ENCODE measurements at places on chromosomes 7 and 10. TPM values are rescaled to one million over a fixed set of nuclear protein-coding genes. Genes with fewer than 3 reads are reported as not detected.

DNA sequence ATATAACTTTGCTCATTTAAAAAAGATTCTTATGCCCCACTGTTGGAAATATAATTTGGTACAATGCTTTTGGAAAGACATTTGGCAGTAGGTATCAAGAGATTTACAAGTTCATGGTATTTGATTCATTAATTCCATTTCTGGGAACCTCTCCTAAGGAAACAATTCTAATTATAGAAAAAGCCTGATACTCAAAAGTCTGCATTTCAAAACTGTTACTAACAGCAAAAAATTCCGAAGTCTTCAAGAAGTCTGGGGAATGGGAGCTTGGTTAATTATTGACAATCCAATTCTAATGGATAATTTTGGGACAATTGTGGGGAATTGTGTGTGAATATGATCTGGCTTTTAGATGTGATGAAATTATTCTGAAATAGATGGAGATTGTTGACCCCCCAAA lies 59.6 kb downstream of the HDAC9 start:
- no peak for DNase-seq

- DNase-seq, result no peak
Measured at GRCh38 chr10:7255517-7255916, 155.3 kb downstream of the SFMBT2 start.

DNA sequence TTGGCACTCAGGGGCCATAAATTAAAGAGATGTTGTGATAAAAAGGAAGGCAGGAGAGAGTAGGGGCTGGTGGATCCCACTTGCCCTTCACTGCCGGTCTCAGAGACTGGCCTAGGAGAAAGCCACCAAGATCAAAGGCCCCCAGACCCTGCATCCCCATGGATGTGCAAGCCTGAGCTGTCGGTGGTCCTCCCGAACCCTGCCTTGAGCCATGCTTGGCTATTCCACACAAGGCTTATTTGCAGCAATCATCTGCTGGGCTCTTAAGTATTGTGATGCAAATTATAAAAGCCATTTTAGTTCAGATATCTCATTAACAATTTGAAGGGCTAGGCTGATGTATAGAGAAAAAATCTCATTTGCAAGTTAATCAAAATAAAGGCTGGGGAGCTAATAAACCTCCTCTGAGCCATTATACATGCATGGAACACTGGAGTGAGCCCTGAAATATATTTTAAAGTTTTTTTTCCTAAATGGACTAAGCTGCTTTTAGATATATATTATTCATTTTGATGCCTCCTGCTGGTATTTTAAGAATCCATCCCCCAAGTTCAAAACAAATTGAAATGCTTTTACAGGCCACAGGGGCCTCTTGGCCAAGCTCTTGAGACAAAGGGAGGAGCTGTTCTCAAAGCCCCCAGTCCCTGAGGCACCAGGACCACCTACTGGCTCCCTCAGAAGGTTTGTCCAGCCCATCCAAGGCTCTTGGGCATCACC lies 28.1 kb downstream of the OAT start:
- no peak for DNase-seq

STAMBPL1 gene
- total RNA-seq, result 37.0 TPM

WEE2 gene
- not detected for total RNA-seq
